ENCODE measurements at places on chromosomes 2 and 18.
A peak's percentile ranks its signal among the peaks of the same experiment; 100 is the strongest.

GRCh38 chr18:58359620-58360019, 269.3 kb downstream of the ALPK2 start:
- no peak for DNase-seq

DNA sequence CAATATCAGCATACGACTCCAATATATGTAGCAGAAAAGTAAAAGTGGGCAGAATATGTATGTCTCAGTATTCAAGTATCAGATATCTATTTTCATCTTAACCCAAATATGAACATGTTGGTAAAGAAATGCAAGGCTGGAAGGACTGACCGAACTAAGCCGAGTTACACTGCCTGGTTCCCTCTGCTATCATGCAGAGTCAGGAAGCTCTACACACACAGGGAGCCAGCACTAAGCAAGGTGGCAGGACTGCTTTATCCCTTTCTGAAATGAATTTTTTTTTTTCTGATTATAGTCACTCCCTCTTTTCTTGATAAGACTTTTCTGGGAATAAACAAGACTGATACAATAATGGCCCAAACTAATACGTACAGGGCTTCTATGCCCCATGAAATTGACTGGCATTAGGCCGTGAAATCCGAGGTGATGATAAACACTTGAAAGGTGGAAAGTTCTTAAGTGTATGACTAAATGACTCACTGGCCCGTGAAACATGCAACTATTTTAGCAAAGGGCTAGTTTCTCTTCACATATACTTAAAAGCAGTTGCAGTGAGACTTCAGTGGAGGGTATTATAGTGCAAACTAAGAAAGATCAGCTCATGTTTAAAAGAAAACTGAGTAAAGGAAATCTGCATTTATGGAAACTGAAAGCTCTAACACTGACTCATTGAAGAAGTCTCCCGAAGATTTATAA, 14.9 kb downstream of the DPP4 start:
- DNase-seq: peak; percentile 35

- DNase-seq: no peak
Measured at GRCh38 chr2:52676056-52676455, 1091.5 kb upstream of the CHAC2 start.

GRCh38 chr2:46161315-46161714, 135.9 kb upstream of the EPAS1 start:
- no peak for DNase-seq

- no peak for DNase-seq
Measured at GRCh38 chr2:222912776-222913175, 51.9 kb downstream of the ACSL3 start.

DNA sequence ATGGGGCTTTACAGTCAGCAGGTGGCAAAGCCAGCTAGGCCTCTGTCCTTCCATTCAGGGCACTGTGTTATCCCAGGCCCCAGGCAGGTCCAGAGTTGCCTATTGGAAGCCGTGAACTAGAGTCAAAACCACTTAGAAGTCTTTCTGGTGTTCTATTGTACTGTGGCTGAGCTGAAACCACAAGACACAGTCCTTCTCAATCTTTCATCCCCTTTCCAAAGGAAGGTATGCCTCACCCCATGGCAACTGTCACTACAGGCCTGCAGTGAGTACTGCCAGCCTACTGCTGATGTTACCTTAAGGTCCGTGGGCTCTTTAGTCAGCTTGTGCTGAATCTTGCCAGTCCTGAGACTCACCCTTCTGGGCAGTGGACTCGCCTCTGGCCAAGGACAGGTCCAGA, 181.6 kb downstream of the GULP1 start:
- DNase-seq: no peak

GRCh38 chr18:77486985-77487384, 237.3 kb downstream of the GALR1 start:
- no peak for DNase-seq

GRCh38 chr2:148974095-148974494, 64.4 kb upstream of the LYPD6B start:
- no peak for DNase-seq

DNA sequence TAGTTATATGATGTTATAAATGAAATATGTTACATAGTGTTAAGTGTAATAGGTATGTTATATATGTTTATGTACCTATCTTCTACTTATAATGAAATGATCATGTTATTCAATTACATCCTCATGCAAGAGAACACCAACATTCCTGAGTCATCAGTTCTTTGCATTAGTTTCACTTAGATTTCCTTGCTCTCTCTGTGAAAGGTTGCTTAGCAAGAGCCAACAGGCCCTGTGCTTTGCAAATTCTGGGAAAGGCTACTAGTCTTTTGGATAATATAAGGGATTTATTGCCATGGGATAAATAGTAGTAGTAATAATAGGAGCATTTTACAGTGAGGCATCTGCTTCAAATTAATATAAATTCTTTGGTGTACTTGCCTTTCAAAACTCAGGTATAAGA, 274.8 kb downstream of the SP3 start:
- DNase-seq: no peak

- no peak for DNase-seq
Measured at GRCh38 chr18:24543795-24544498, 83.5 kb downstream of the HRH4 start.

DNA sequence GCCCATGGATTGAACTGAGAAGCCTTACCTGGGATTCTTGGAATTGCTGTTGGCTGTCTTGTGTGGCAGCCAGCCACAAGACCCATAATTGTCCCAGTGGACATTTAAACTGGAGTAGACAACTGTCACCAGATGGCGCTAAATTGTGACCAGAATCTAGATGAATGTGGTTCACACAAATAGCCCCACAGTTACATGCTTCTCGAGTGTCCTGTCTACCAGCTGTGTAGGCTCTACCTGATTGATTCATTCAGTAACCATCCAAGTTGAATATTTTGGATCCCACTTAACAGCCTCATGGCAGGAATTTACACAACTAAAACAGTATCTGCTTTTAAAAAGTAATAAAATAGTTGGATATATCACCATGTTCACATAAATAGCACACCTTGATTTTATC, 73.2 kb downstream of the MAP4K4 start:
- DNase-seq: no peak

- no peak for DNase-seq
Measured at GRCh38 chr18:22164337-22165048, 4.9 kb upstream of the GATA6 start.

DNA sequence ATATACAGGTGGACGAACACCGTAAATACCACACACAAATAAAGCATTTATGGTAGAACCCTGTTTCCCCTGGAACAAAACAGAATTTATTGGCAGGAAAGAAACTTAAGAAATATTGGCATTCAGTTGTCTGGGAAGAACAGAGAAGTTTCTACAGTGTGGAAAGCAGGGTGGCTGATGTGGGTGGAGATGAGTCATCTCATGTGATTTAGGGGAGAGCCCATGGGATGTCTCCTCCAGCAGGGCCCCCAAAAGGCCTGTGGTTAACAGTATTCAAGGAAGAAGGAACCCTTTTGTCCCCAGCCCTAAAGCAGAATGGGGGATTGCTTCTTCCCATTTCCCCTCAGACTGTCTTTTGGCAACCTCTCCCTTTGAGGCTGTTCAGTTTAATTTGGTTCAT, 24.2 kb downstream of the SIX3 start:
- no peak for DNase-seq

DNA sequence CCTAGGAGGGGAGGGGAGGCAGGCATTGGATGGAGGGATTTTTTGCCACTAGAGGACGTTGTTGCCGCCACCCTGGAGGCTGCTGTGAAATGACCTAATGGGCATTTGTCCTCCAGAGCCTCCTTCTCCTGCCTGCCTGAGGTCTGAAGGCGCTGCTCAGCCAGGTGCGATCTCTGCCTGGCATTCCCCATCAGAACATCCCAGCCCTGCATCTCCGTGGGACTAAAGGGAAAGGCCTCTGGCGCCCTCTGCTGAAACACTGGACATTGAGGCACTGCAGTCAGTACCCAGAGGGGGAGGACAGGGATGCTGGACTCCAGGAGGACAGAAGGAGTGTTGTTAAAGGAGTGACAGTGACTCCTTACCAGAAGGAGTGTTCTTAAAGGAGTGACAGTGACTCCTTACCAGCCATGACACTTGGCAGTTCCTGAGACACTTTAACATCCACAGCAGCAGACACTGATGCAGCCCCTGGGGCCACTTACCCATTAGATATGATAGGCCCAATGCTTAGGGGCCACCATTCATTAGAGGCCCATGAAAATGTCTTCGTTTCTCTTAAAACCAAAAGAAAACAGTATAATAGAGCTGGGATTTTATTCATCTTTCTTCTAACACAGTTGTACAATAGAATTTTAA, 17.0 kb downstream of the THNSL2 start:
- peak; percentile 31 for DNase-seq

- DNase-seq: no peak
Measured at GRCh38 chr2:18976168-18976961, 382.1 kb downstream of the OSR1 start.

DNA sequence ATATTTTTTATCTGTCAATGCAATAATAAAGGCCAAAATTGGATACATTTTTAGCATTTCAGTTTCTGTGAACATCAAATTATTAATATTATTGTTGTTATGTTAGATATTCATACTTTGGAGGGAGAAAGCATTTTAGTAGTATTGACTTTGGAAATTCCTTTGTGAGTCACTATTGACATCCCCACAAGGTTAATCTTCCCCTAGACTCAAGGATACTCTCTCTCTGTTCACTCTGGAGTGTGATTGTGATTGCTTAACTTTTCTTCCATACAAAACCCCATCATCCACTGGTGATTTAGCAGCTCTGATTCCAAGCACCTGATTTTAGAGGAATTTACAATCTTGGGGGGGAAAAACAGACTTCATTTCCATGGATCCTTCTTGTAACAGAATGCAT, 352.0 kb downstream of the THSD7B start:
- no peak for DNase-seq

DNA sequence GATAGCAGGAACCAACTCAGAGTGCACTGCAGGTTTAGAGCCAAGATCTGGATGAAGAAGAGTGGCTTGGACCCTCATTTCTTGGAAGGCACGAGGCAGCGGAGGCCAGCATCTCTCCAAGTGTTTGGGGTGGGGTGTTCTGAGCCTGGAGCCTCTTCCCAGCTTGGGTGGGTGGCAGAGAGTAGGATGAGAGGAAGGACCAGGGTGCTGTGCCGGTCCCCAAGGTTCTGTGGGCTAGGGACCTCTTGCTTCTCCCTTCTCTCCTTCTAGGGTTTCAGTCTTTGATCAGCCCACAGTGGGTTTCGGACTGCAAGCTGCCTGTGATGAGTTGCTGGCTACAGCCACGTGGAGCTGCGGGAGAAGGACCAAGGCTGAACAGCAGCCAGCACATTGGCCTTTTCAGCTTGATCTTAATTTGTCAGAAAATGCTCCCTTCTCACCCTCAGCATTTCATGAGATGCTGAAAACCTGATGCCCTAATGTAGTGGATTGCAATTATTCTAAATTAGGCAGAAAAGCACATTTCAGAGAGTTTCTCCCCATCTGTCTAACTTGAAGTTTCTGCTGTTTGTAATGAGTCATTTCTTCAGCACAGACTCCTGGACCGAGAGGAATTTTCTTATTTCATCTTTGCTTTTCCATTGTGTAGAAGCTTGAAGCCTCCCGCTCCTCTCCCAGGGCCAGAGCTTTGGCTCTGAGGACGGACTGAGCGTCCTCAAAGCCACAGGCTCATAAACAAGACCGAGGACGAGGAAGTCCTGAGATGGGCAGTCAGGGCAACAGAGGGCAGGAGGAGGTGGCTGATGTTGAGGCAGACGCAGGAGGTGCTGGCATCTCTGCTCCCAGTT, 99.1 kb upstream of the HDAC4 start:
- DNase-seq: no peak

- DNase-seq: no peak
Measured at GRCh38 chr2:21245565-21245964, 121.8 kb downstream of the TDRD15 start.

GRCh38 chr2:160940699-160941098, 219.5 kb upstream of the TANK start:
- DNase-seq: no peak
